ENCODE measurements at places on chromosomes 3 and 15.

DNA sequence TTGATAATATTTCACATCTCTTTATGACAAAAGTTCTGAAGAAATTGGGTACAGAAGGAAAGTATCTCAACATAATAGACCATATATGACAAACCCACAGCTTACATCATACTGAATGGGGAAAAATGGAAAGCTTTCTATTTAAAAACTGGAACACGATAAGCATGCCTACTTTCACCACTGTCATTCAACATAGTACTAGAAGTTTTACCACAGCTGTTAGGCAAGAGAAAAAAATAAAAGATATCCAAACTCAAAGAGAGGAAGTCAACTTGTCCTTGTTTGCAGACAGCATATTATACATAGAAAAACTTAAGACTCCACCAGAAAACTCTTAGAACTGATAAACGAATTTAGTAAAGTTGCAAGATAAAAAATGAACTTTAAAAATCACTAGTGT is 40.3 kb downstream of the COPS2 start:
- DNase-seq = no peak

GRCh38 chr15:68227643-68228142 is 1.8 kb downstream of the CLN6 start:
- DNase-seq = no peak

- DNase-seq = peak; percentile 87
These were observed 10.3 kb downstream of the ATG7 start for GRCh38 chr3:11282250-11283138.

DNA sequence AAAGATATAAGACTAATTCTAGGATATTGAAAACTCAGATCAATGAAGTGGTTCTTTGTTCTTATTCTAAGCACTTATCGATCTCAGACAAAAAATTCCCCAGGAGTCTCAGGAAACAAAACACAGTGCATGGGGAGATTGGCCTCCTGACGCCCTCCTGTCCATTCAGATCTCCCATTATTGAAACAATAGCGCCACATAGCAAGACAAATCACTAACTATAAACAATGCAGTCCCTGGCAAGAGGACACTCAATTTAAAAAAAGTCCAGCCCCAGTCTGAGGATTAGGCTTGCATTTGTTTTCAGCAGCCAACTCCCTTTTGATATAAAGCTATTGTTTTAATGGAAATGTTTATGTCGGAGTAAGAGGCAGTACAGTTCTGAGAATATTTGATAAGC is 528.2 kb downstream of the GABRG3 start:
- peak; percentile 21 for DNase-seq

DNA sequence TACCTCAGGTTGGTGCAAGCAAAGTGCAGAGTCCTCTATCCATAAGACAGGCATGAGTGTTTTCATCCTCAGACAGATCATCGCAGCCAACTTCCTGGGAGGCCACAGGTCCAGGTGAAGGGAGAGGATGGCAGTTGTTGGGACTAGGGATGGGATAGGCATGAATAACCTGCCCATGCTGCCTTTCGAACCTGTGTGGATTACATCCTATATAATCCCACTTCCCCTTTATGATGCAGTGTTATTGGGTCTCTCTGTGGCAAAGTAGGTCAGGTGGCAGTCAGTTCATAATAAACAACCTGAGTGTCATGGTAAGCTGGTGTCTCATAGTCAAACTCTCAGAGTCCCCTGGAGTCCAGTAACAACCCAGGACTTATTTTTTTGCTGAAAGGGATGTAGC is 40.4 kb downstream of the CCR3 start:
- no peak for DNase-seq

DNA sequence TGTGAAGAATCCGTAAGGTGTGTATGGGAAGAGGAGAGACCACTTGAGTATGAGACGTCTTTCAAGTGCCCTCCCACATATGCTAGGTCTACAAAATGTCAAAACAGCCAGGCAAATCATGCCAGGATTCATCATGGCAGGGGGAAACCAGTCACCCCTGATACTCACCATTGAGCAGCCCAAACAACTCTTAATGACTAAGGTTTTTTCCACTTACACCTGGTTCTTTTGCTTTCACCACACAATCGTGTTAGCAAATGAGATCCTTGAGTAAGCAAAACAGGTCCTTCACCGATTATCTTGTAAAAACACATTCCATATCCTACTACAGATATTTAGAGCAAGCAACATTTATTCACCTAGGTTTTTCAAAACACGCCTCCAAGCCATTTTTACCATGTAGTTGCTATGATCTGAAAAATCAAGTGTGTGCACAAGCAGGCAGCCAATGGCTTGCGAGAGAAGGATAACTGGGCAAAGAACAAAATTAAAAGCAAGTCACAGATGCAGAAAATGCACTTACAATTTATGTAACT is 177.5 kb upstream of the LPP start:
- no peak for DNase-seq

DNA sequence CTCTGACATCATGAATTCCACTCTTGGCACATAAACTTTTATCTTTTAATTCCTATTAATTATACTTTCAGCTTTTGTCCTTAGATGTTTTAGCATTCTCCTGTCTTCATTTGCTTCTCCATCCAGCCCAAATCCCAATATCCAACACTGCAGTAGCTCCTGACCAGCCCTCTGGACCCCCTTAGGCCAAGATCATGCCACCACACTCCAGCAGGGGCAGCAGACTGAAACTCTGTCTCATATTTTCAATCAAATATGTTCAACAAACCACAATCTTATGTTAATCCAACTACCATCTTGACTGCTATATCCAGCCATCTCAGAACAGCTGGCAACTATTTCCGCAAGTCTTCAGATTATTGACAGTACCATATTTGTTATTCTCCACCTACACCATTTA is 315.8 kb upstream of the ROBO2 start:
- DNase-seq = no peak

DNA sequence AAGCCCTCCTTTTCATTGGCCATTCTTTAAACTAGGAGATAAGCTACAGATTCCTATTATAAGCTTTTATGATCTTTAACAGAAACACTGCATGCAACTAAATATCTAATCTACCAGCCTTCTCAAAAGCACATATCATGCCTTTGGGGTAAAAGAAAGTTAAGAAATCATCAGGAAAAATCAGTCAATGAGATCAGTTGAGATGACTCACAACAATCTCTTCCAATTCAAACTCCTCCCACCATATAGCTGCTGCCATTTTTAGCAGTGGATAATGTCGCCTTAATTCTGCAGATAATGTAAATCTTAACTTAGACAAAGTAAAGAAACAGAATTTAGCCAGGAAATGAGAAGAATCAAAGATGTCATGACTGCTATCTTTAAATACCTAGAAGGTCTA is 135.2 kb upstream of the BCL6 start:
- DNase-seq = no peak

- DNase-seq = no peak
These were observed 366.6 kb downstream of the GBE1 start for GRCh38 chr3:81394651-81395524.

DNA sequence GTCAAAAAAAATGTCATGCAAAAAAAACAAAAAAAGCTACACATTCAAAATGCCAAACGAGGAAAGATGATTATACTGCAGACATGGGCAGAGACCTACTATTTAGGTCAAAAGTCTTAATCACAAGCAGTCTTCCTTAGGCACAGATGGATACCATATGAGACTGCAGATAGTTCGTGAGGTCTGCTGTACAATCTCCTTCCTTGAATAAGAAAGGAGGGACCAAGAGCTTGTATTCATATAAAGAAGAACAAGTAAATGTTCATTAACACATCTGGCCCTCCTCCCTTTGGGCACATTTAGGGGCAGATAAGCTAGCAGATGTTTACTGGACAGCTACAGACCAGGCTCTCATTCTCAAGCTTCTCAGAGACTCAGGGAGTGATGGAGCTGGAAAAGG is 45.3 kb downstream of the ANXA2 start:
- no peak for DNase-seq

- DNase-seq = no peak
These were observed 11.2 kb upstream of the SEMA4B start for GRCh38 chr15:90189781-90190467.

DNA sequence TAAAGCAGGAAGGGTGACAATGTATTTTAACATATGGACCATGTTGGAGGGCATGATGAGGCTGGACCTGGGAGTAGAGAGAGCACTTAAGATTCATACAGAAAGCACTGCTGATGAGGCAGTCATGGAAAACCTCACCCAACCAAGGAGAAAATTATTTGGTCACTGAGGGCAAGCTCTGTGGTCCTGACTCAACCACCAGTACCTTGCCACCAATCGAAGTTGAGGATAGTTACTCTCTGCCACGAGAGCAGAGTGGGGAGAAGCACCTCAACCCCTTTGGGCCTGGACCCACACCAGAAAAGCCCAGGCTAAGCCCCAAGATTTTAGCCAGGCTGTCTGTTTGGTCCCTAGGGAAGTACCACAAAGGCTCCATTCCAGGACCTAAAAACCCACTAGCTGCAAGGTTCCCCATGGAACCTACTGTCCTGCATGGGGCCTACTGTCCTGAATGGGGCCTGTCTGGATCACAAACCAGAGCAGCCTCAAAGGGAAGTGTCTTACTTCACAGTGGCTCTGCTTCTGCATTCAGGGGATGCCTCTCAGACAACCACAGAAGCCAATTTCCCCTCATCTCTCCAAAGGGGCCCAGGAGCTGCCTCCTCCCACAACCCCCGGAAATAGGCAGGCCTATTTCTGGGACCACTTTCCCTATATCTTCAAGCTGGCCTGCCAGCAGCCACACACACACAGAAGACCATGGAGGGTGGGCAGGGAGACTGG is 4.2 kb downstream of the CCDC71 start:
- DNase-seq = no peak

GRCh38 chr3:5187920-5188418 is 462 bp downstream of the EDEM1 start:
- peak; percentile 37 for DNase-seq

DNA sequence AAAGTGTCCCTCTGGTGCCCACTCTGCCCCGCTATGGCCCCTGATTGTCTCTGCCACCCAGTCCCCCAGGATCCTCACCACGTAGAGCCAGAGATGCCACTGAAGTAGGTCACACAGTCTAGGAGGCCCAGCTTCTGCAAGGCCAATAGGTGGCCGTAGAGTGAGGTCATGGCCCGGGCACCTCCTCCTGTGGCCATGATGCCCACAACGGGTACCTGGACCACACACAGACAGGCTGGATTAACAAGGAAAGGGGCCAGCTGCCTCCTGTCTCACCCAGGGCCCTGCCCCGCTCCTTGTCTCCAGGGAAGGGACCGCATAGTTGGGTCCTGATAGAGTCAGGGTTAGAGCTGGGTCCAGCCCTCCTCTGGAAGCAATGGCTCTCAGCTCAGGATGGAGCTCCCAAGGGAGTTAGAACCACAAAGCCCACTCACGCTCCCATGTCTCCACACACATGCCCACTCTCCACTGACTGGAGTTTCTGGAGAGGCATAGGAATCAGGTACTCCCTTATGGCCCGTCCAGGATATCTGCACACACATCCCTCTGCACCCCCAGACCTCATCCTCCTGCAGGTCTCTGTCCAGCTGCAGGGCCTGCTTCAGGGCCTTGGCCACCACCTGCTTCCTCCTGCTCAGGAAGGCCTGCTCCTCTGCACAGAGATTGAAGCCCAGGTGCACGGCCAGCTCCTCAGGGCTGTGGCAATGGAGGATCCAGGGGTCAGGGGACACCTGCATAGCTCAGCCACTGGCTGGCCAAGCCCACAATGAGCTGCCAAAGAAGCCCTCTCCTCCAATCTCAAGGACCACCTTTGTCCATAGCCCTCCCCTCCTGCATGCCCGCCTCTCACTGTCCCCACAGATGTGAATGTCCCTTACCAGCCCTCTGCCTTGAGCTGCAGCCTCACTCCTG is 13.2 kb downstream of the PLA2G4D start:
- no peak for DNase-seq

DNA sequence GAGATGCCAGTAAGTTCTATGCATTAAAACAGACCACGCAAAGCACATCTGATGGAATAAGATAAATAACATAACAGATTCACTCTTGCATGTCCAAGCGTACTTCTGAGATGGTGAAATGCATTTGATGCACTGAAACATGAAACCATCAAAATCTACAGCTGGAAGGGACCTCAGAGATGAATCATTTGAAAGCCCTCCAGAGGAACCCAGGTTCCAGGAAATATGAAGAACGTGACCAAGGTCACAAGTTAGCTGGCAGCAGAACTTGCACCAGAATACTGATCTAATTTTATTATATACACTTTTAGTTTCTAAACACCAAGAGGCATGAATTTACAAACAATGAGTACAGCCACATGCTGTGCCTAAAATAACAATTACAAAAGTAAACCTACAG is 957.1 kb downstream of the FHIT start:
- no peak for DNase-seq

DNA sequence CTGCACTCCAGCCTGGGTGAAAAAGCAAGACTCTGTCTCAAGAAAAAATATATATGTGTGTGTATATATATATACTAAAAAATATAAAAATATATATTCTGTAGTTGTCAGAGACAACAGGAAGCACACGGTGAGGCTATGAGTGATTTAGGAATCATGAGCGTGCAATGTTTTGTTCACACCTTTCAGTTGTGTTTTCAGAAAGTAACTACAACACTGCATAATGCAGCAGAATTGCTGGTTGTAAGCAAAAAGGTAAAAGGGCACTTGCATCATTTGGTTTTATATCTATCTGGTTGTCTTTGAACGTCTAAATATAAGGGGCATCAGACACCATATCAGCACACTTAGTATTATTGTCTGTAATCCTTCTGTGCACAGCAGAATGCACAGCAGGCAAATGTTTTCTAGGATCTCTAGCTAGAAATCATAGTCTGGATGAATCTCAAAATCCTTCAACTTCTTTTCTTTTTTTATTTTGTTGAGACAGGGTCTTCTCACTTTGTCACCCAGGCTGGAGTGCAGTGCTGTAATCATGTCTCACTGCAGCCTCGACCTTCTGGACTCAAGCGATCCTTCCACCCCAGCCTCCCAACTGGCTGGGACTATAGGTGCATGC is 44.8 kb downstream of the CCR3 start:
- no peak for DNase-seq

- no peak for DNase-seq
These were observed 58.4 kb upstream of the HRH1 start for GRCh38 chr3:11095932-11096265.

GRCh38 chr3:30596152-30596551 is 10.2 kb upstream of the TGFBR2 start:
- DNase-seq = no peak

DNA sequence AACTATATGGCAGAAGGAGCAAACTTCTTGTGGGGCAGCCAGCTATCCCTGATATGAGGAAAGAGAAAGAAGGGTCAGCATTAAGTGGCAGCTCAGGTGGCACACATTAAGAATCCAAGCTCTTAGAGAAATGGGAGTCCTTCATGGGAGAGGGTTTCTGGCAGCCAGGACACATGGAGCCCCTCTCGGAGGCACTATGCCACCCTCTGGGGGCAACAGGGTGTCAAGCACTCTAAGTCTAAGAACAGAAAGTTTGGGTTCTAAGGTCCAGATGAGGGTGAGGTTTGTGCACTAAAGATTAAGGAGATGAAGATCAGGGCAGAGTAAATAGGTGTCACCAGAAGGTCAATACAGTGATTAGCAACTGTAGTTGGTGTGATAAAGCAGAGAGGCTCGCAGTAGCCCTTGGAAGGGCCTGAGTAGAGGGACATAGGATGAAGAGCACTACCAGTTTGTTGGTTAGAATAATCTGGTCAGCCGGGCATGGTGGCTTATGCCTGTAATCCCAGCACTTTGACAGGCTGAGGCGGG is 89.3 kb downstream of the ST6GAL1 start:
- DNase-seq = no peak
